Islet precursor cell (in vitro differentiated cells): ENCODE measurements at places on chromosomes 1 and 21.
A peak's percentile ranks its signal among the peaks of the same experiment; 100 is the strongest.

DNA sequence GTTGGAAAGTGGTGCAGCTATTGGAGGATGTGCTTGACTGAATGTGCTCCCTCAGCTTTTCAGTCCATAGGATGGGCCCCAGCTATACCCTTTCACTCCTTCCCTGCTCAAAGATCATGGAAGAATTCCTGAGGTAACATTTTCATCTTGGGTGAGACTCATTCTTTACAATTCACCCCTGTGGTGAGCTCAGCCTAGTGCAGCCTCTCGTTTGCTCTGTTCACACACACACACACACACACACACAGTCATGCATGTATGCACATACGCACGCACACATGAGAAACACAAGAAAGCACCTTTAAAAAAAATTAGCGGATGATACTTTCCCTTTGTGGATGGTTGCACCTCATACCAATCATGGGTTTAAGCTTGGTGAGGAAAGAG lies 25.8 kb downstream of the CCN1 start:
- DNase-seq = peak; percentile 46

DNA sequence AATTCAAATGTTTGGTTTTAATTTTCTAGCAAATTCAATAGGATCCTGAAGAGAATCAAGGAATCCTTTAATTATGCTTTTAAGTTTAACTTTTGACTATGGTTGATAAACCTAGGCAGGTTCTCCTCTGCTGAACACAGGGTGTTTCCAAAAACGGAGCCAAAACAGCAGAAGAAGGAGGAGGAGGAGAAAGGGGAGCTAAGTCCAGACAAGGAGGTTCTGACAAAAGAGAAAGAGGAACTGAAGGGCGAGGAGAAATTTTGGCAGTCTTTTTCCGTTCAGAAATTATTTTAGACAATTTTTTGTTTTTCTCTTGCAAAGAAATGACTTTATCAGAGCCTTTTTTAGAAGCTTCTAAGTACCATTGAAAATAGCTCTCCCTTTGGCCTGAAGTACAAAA lies 33.2 kb upstream of the FNBP1L start:
- no peak for DNase-seq

- no peak for DNase-seq
Observed at GRCh38 chr1:243557866-243558265, 292.2 kb downstream of the AKT3 start.

DNA sequence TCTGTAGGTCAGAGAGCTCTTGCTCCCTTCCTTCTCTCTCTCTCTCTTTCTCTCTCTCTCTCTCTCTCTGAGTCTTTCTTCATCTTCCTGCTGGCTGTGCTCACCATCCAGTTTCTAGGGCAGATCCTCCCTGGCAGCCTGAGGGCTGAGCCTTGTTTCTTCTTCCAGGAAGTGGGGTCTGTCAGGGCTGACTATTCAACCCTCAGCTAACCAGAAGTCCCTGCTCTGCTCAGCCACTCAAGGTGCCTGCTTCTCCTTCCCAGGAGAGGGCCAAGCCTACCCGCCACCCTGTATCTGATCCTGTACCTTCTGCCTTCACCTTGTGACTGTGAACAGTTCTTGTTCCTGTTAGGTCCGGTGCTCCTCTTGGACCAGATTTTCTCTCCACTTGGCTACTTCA lies 107.6 kb upstream of the ETV3 start:
- no peak for DNase-seq

DNA sequence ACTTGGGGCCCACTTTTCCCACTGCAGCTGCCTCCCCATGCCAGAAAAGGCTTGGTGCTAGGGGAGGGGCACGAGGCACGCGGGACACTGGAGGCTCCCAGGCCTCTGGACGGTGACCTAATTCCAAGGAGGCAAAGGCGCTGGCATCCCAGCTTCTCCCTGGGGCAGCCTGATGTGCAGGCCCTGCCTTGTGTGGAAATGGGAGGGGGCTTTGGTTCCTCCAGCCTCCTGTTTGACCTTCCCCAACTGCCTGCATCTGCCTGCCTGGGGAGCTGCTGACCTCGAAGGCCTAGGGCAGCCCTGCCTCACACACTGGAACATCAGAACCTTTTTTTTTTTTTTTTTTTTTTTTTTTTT lies 39.9 kb downstream of the KIAA1614 start:
- no peak for DNase-seq

- no peak for DNase-seq
Observed at GRCh38 chr21:46416551-46416950, 42.1 kb upstream of the DIP2A start.

DNA sequence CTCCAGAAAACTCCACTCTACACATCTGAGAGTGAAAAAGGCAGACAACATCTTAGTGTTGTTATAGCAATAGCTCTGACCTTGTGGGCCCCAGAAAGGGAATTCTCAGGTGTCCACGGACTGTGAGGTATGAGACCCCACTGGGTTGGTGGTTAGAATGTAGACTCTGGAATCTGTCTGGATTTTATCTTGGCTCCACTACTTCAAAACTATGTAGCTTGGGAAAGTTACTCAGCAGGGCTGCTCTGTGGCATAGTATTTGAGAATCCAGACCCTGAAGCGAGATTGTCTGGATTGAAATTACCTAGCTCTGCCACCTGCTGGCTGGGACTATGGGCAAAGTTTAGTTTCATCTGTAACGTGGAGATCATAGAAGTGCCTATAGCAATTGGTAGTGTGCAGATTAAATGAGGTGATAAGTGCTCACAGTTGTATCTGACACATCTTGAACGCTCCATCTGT lies 25.8 kb downstream of the PRDM2 start:
- DNase-seq = peak; percentile 78

GRCh38 chr1:95558791-95559190 lies 324.8 kb downstream of the RWDD3 start:
- DNase-seq = no peak

DNA sequence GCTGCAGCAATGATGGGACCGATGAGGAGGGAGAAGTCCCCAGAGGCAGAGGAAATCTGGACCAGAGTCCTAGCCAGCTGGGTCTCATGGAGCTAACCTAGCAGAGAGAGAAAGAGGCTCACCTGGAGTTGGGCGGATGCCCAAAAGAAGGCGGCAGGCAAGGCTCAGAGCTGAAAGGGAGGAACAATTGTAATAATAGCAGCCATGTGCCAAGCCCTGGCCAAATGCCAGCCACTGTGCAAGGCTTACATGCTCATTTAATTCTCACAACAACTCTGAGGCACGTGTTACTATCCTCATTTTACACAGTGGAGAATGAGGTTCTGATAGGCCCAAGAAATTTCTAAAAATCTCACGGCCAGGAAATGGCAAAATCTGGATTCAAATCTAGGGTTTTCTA lies 50.0 kb upstream of the ZNF648 start:
- DNase-seq = no peak

GRCh38 chr1:182003953-182004586 lies 57.4 kb downstream of the ZNF648 start:
- DNase-seq = no peak

DNA sequence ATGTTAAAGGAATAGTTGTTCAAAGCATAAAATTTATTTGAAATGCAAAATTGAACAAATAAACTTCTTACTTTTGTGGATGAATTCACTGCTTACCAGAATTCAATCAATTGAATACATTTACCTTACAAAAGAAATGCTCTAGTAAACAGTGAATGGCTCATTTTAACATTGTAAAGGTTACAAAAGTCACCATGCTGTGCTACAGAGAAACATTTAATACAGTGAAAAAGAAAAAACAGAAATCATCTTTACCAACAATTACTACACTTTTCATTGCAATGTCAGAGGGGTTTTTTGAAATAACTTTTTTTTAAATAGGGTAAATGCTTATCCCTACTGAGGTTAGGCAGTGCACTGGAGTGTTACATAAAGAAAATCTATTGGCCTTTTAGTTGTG lies 853.0 kb downstream of the NCAM2 start:
- DNase-seq = no peak

DNA sequence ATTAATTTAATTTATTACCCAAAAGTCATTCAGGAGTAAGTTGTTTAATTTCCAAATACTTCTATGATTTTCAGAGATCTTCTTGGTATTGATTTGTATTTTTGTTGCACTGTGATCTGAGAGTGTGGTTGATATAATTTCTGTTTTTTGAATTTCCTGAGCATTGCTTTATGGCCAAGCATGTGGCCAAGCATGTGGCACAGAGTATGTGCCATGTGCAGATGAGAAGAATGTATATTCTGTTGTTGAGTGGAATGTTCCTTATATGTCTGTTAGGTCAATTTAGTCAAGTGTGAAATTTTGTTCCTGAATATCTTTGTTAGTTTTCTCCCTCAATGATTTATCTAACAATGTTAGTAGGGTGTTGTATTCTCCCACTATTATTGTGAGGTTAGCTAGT lies 25.3 kb upstream of the IFI16 start:
- no peak for DNase-seq

DNA sequence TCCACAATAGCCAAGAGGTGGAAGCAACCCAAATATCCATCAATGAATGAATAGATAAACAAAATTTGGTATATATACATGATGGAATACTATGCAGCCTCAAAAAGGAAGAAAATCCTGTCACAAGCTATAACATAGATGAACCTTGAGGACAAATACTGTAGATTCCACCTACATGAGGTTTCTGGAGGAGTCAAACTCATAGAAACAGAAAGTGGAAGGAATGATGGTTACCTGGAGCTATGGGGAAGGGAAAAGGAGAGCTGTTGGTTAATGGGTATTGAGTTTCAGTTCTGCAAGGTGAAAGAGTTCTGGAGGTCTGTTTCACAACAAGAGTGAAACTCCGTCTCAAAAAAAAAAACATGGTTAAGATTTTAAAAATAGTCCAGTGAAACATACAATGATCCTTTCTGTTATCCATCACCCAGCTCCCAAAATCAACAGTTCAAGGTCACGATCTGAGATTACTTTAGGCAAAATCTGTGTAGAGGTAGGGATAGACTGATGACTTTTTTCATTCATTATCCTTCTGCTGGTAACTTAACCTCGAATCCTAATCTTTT lies 80.8 kb upstream of the HNRNPU start:
- no peak for DNase-seq

DNA sequence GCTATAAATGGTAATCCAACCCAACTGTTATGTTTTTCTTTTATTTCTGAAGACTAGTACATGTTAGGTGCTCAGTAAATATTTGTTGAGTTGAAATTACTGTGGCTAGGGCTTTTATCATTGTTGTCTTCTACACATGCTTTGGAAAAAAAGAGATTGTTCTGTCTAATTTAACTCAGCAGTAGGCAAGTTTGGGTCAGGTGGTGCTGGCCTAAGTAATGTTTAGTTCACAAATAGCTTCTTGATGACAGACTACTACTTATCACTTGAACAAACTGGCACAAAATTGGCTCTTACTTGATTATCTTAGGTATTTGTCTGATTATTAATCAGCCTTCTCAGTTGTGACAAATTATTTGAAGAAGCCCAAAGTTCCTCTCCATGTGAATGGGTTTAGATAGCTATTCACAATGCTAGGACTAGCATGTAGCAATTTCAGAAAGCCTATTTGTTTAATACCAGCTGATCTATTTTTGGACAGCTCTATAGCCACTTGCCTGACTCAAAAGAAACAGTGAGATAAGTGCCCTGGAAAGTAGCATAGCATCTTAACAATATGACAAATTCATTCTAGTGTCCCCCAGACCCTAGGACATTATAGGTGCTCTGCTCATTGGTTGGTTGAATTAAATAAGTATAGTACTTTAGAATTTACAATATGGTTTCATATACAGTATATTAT lies 32.6 kb downstream of the TMEM200B start:
- DNase-seq = no peak

DNA sequence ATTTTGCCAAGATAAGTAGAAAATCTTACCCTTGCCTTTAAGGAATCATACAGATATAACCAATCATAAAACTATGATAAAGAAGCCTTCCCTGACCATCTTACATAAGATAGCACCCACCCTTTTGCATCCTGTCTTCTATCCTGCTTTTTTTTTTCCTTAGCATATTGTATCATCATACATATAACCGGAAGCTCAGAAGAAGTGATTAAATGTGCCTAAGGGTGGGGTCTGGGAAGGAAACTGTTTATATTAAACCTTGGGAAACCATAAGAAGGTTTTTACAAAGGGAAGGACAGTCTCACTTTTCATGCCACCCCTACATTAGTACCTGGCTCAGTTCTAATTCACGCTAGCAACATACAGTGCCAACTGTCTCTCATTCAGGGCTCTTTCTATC lies 66.8 kb downstream of the LUZP1 start:
- no peak for DNase-seq

DNA sequence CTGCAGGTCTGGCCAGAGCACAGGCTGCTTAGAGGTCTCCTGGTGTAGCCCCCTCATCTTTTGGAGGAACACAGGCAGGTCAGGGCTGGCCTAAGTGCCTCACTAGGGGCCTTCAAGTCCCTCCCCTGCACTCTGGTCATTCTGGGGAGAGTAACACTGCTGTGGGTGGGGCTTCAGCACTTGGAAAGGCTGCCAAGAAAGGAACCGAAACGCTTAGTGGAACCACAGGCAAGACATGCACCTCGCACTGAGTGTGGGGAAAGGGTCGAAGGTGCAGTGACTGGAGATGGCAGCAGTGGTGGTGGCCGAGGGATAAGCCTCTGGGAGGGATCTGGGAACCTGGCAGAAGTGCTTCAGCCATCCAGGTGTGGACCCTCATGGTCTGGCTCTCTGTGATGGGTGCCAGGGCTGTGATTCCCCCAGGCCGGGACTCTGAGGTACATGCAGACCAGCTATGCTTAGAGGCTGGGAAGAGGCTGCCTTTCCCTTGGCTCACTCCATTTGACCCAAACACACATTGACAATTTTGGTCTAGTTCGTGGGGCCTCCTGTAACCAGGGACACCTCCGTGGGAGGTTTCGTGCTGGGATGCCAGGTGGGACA lies 182.9 kb upstream of the CSF3R start:
- DNase-seq = no peak

DNA sequence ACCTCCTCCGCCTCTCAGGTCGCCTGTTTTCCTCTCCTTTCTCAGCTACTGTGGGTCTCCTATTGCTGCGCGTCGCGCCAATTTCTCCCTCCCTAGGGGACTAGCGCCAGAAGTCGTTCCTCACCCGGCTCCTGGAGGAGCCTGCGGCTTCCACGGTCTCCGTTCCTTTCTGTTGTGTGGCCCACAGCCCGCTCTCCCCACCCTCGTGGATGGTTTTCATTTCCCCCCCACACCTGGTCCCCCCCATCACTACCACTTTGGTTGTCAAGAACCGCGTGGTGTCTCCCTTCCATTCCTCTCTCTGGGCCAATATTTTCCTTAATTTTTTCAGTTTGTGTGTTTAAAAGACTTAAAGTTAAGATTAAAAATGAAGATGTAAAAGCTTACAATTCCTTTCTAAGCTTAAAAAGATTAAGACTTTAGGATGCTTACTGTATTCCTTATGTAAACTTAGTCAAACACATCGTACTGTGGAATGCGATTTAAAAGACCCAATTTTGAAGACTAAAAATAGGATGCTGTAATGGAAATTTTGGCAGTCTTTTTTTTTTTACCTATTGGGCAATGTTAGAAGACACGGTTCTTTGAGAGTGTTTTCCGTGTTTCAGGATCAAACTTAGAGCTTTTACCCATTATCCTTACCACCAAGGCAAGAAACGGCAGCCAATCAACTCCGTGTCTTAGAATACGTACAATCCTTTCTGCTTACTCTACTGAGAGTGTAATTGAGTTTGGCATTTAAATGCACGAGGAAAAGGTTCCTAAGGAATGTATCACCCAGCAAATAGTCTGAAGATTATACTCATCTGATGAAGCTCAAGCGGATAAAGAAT lies 773 bp downstream of the CNST start:
- no peak for DNase-seq

- DNase-seq = no peak
Observed at GRCh38 chr1:34319218-34319617, 142.5 kb downstream of the C1orf94 start.

GRCh38 chr1:229803626-229804217 lies 177.7 kb downstream of the URB2 start:
- DNase-seq = peak; percentile 52
